ENCODE measurements at places on chromosomes 5 and 9.

DNA sequence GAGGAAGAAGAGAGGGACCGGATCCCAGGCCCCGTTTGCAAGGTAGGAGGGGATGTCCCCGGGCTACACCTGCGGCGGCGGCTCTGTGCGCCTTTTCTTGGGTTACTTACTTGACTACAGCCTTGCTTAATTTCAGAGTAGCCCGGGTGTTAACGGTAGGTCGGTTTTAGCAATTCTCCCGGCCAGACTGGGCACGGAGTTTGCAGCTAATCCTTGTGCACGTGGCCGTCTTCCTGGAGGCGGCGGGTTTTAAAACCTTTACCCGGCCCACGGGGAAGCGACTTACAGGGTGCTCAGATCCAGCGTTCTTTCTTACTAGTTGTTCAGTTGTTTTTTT lies 313 bp downstream of the BRIX1 start:
- no peak for DNase-seq

DNA sequence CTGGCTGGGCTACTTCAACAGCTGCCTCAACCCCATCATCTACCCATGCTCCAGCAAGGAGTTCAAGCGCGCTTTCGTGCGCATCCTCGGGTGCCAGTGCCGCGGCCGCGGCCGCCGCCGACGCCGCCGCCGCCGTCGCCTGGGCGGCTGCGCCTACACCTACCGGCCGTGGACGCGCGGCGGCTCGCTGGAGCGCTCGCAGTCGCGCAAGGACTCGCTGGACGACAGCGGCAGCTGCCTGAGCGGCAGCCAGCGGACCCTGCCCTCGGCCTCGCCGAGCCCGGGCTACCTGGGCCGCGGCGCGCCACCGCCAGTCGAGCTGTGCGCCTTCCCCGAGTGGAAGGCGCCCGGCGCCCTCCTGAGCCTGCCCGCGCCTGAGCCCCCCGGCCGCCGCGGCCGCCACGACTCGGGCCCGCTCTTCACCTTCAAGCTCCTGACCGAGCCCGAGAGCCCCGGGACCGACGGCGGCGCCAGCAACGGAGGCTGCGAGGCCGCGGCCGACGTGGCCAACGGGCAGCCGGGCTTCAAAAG lies 36.9 kb upstream of the TTC1 start:
- no peak for DNase-seq

DNA sequence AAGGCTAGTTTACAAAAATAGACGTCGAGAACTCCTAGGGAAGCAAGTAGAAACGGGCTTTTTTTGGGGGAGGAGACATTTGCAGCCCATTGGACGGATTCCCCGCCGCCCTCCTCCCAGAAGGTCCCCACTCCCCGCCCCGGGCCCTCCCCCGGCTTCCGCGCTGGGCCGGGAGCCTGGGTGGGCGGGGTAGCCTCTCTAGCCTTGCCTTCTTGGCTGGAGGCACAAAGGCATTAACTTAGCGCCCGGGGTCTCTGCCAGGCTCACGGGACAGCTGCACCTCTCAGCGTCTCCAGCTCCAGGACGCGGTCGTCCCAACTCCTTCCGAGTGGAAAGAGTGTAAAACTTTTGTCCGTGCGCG lies at the start of gene DMRTA1:
Gene DMRTA1, plus strand, starts transcription at position 236 of the 361 bp plus-strand sequence. CDS start 242 bp downstream, outside the sequence.
- peak; percentile 24 for DNase-seq

DNA sequence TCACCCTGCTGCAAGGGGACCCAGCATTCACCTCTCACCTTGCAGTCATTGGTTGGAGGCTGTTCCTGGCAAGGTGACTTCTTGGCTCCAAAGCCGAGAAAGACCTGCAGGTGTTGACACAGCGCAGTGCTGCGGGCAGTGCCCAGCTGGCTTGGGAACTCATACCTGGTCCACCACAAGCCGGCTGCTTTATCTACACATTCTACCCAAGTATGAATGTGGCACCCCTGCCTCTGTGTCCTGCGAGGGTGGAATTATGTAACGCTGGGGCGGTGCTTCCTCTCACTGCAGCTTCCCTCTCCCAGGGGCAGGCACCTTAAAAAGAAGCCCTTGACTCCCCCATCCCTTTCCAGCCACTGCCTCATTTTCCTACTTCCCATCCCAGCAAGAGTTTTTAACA lies 2.5 kb upstream of the ZMYND19 start:
- no peak for DNase-seq

GRCh38 chr5:58551492-58551891 lies 31.4 kb upstream of the RAB3C start:
- no peak for DNase-seq

- DNase-seq = no peak
These were observed 1079.9 kb upstream of the CDH6 start for GRCh38 chr5:30113542-30113941.

GRCh38 chr5:61449804-61450492 lies 117.9 kb downstream of the ZSWIM6 start:
- no peak for DNase-seq

- peak; percentile 51 for DNase-seq
These were observed 34.5 kb upstream of the NCS1 start for GRCh38 chr9:130137641-130138081.

DNA sequence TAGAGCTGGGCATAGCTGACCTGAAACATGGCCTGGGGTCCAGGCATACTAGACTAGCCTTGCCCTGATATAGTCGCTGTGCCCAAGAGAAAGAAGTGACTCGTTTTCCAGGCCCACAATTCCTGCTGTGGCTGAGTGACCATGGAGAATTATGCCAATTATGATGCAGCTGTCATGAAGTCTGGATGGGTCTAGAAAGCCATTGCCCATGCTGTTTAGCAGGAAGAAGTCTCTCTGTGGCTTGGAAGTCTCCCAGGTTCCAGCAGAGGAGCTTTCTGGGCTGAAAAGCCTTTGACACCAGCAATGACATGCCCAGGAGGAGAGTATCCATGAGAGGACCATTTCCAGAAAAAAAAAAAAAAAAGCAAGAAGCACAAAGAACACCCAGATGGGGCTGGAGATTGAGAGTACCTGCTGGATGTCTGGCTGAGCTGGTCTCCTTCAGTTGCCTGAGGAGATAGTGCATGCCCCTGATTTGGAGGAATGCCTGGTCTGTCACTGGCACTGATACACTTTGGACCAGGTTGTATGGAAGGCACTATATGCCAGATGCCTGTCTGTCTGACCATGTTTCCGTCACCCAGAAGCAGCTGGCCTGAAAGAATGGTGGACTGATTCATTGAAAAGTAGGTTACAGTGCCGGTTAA lies 128.0 kb upstream of the EPB41L4A start:
- DNase-seq = peak; percentile 45

- DNase-seq = no peak
These were observed 7.6 kb upstream of the ZNF618 start for GRCh38 chr9:113868501-113868900.

DNA sequence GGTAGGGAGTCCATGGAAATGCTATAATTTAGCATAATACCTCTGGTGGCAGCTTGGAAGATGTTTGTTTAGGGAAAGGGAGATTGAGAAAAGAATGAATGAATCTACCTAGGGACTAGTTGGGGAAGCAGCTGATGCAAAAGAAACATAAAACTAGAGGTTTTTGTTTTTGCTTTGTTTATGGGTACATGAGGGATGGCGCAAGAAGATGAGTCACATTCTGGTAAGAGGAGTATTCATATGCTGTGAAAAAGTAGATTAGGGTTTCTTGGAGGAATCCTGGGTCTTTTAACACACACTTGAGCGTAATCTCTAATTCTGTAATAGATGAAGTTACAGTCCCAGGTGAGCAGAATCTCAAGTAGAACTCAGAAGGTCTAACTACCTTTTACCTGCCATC lies 17.1 kb downstream of the C9orf43 start:
- DNase-seq = no peak

GRCh38 chr5:19044311-19044710 lies 943.7 kb downstream of the CDH18 start:
- DNase-seq = no peak

DNA sequence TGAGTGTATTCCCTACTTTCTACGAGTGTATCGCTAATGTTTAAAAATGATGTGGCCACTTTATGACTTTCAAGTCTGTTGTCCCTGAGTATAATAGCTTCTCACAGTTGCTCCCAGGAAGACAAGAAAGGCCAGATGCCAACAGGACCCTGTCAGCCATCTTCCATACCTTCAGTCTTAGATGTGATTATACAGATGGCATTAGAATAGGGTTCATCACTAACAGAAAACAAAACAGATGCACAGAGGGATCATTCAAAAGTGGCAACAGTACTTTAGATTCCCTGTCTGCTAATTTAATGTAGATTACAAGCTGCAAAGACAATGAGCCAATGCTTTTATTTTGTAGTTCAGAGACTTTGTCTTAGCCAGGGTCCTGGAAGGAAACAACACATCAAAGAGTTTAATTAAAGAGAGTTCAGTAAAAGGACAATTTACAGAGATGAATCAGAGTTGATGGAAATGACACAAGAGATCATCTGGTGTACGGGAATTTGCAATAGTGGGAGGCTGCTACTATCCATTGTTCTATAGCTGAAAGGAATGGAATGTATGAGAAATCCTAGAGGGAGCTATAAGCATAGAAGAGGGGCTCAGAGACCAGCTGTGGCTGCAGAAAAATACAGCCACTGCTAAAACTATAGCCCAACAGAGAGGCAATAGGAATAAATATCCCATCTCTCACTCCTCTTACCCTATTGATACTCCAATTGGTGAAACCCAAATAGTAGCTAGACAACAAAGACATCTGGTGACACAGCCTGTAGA lies 393.7 kb upstream of the SMC2 start:
- no peak for DNase-seq

GRCh38 chr5:126628102-126628501 lies 27.4 kb downstream of the PHAX start:
- DNase-seq = no peak

DNA sequence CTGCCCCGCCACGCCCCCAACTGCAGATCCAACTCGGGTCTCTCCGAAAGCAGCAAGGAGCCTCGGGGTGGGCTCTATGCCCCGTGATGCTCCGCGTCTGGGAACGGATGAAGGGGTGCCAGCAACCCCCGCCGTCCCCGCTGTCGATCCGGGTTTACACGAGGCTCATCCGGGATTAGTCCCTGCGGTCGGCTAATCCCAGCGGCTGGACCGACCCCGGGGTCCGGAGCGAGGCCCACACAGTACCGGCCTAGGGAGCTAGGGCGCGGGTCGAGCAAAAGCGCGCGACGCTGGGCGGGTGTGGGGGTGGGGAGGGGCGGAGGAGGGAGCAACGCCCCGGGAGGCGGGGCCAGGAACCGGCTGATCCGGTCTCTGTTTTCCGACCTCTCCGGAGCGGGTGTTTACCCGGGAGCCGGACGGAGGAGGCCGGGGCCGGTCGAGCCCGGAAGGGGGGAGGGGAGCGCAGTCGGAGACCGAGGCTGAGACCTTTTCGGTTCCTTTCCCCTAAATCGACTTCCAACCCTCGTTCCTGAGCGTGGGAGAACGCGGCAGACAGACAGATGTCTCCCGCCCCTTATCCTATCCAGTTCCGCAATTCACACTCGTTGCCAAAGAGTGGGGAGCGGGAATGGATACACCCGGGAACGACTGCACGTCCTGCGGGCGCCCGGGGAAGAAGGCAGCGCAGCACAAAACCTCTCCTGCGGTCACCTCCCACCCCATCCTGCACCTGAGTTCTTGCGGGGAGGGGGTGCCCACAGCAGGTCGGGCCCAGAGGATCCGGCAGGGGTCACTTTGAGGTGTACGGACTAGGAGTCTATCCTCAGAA lies 28.6 kb downstream of the PCDH1 start:
- DNase-seq = peak; percentile 86

- DNase-seq = no peak
These were observed 54.6 kb upstream of the PHYKPL start for GRCh38 chr5:178287091-178287790.

DNA sequence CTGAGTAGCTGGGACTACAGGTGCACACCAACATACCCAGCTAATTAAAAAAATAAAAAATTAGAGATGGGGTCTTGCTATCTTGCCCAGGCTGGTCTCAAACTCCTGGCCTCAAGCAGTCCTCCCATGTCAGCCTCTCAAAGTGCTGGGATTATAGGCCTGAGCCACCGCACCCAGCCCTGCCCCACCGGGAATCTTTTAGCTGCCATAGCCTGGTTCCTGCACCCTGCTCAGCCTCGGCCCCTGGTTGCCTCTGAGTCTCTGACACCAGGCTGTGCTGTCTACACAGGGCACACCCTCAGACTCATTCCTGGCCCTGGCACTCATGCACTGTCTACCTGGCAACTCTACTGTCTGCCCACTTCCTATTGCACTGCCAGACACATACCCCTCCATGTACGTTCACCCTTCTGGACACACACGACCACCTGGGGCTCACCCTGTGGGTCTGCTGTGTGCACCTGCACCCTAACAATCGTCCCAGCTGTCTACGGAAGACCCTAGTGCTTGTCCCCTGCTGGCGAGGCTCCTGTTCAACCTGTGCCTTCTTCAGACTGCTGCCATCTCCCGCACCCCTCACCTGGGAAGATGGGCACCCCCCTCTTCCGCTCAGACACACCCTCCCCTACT lies 1.4 kb downstream of the PROP1 start:
- no peak for DNase-seq

- no peak for DNase-seq
These were observed 88.3 kb upstream of the CCDC112 start for GRCh38 chr5:115384587-115385375.

- DNase-seq = no peak
These were observed 81.8 kb downstream of the NFIB start for GRCh38 chr9:14232111-14232510.

- no peak for DNase-seq
These were observed 63.5 kb downstream of the GPR21 start for GRCh38 chr9:123096987-123097386.

GRCh38 chr5:103293099-103293498 lies 34.5 kb downstream of the MACIR start:
- no peak for DNase-seq

- no peak for DNase-seq
These were observed 686.5 kb upstream of the COX7C start for GRCh38 chr5:85931220-85931619.

DNA sequence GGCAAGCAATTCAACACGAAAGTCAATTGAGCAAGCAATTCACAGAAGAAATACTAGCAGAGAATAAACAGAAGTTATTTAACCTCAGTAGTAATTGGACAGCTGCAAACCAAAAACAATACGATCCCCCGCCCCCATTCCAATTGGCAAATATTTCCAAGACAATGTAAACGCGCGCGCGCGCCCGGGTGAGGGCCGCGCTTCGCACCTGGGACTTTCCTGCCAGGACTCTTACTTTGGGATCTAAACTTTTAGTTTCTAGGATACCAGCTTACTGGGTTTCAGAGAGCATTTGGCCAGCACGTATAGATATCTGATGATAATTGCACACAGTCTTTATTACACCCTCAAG lies 8.6 kb downstream of the RUFY1 start:
- DNase-seq = peak; percentile 37

DNA sequence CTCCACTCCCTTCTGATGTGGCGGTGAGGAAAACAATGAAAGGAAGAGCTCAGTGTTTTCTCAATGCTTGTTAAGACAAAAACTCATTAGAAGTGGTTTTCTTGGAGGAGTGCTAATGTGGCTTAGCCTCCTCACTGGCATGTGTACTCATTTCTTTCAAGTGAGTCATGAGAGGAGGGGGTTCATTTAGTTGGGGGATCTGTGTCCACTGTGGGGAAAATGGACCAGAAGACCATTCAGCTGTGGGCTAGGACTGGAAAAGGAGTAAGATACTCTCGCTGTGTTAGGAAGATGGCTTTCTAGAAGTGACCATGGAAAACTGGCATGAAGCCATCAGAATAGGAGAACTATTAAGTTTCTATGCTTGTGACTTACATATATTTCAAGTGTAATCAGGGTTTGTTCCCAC lies 23.5 kb downstream of the KLF9 start:
- DNase-seq = no peak

- DNase-seq = no peak
These were observed 60.1 kb downstream of the PTPDC1 start for GRCh38 chr9:94144394-94144793.

GRCh38 chr9:93651521-93651950 lies 75.2 kb downstream of the PHF2 start:
- DNase-seq = no peak

GRCh38 chr9:137448602-137448962 lies 7.4 kb upstream of the ENTPD8 start:
- DNase-seq = no peak
